ENCODE measurements at places on chromosomes 16 and 17.

GRCh38 chr17:49414622-49415350 lies at the start of gene PHB1:
Gene PHB1 (minus strand): TSS chr17:49414882. CDS start chr17:49413264, 1,618 bp downstream.
- H3K4me3 ChIP-seq = peak within 1 kb of the TSS; percentile 99
- peaks cover 23% of the 10 kb centered on the region for H3K4me1 ChIP-seq
- H3K27ac ChIP-seq = peak within 1 kb of the TSS; percentile 93
- peaks cover 8% of the 10 kb centered on the region for H3K36me3 ChIP-seq

DNA sequence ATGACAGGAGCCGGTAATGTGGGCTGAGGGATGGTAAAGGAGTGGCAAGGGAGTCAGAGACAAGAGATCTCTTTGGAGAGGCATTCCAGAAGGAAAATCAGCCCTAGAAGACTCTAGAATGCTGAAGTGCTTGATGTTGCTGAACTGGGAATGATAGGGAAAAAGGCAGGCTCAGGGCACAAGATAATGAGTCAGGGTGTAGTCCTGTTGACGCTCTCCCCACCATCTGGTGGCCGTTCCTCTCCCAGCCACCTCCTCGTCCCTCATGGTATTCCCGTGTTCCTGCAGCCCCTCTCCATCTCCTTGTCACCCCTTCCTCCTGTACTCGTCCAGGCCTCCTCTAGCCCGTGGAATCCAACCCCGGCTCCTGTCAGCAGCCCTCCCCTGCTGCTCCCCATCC lies 11.1 kb upstream of the ALDOA start:
- no peak for DNase-seq
- H3K27ac ChIP-seq = no peak overlapping the region
- no peaks in the 10 kb centered on the region for H3K27me3 ChIP-seq
- H3K4me1 ChIP-seq = peaks cover 22% of the 10 kb centered on the region
- peak overlapping the region; percentile 36 for H3K4me3 ChIP-seq
- H3K36me3 ChIP-seq = no peaks in the 10 kb centered on the region

- no peaks in the 10 kb centered on the region for H3K27me3 ChIP-seq
- H3K36me3 ChIP-seq = no peaks in the 10 kb centered on the region
- DNase-seq = no peak
- peaks cover 3% of the 10 kb centered on the region for H3K4me1 ChIP-seq
- H3K27ac ChIP-seq = no peak overlapping the region
- no peak overlapping the region for H3K4me3 ChIP-seq
These were observed 6.9 kb downstream of the CYBC1 start for GRCh38 chr17:82443465-82444283.

GRCh38 chr17:49634485-49634860 lies 43.4 kb downstream of the SPOP start:
- no peak for DNase-seq
- peaks cover 86% of the 10 kb centered on the region for H3K4me1 ChIP-seq
- H3K36me3 ChIP-seq = no peaks in the 10 kb centered on the region
- no peak overlapping the region for H3K4me3 ChIP-seq
- H3K27me3 ChIP-seq = no peaks in the 10 kb centered on the region

GRCh38 chr16:65114527-65114926 lies 7.3 kb downstream of the CDH11 start:
- peaks cover 92% of the 10 kb centered on the region for H3K4me1 ChIP-seq
- H3K27me3 ChIP-seq = no peaks in the 10 kb centered on the region
- peak overlapping the region; percentile 73 for H3K27ac ChIP-seq

DNA sequence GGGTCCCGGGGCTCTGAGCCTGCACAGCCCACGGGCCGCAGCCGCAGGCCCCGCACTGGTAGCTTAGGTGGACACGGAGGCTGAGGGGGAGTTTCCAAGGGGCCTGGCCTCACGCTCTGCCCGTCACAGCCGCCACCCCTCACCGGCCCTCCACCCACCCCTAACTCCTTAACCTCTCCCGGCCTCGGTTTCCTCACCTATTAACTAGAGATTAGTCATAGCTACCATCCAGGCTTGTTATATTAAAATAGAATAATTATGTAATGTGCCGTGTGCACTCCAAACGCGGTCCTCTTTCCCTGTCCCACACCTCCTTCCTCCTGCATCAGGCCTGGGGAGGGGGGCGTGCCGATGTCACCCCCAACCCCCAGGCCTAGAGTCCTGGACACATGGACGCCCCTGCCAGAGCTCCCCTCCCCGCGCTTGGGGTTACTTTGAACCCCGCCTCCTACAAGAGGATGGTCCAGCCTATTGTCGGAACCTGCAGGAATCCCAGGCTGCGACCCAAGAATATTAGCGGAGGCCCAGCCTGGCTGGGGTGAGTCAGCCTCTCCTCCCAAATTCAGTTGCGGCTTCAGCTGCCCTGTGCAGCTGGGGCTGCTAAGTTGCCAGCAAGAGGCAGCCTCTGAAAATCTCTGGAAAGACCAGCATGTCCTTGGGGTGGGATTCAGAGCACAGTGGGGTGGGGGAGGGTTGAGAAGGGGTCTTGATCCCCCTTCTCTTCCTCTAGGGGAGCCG lies 17.3 kb downstream of the SOCS3 start:
- H3K4me3 ChIP-seq = peak overlapping the region; percentile 22
- peaks cover 21% of the 10 kb centered on the region for H3K4me1 ChIP-seq
- no peaks in the 10 kb centered on the region for H3K36me3 ChIP-seq
- peak overlapping the region; percentile 95 for H3K27ac ChIP-seq
- no peak for DNase-seq
- H3K27me3 ChIP-seq = no peaks in the 10 kb centered on the region

DNA sequence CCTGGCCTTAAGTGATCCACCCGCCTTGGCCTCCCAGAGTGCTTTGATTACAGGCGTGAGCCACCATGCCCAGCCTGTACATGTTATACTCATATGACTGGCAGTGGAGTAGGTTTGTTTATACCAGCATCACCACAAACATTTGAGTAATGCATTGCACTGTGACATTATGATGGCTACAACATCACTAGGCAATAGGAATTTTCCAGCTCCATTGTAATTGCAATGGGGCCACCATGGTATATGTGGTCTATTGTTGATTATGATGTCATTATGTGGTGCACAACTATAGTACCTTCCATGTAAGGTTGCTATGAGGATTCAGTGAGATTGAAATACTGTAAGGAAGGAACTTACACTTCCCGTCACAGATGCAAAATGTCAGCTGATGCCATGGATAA lies 168.9 kb downstream of the COPRS start:
- no peaks in the 10 kb centered on the region for H3K27me3 ChIP-seq
- DNase-seq = no peak
- no peak overlapping the region for H3K4me3 ChIP-seq

GRCh38 chr16:4283939-4284338 lies 11.1 kb upstream of the TFAP4 start:
- no peak for DNase-seq
- H3K4me1 ChIP-seq = peaks cover 14% of the 10 kb centered on the region
- H3K27ac ChIP-seq = no peak overlapping the region
- peaks cover 4% of the 10 kb centered on the region for H3K36me3 ChIP-seq

DNA sequence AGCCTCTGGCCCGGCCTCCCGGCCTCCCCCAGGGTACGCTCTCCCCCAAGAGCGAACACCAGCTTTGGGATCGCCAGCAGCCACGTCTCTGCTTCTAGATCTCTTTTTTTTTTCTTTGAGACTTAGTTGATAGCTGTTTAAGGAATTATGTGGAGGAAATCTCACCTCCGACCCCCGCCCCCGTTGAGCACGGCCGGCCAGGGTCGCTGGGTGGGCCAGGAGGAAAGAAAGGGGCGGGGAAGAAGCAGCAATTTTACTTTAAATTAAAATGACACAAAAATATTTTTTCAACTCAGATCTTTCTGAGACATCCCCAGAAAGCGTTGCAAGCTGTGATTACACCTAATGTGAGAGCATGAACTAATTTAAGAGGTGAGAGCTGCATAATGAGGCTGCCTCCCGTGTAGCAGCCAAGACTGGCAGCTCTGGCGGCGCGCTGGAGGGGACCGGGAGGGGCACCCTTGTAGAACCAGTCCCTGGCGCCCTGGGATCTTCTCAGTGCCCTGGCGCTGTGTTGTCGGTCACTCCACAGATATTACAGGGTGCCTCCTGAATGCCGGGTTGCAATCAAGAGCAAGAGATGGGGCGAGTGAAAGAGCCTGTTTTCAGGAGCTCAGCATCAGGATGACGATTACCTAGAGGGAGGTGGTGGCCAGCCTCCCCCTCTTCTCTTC lies 1.9 kb upstream of the CBLN1 start:
- DNase-seq = no peak
- no peak overlapping the region for H3K27ac ChIP-seq
- no peak overlapping the region for H3K4me3 ChIP-seq
- H3K27me3 ChIP-seq = peaks cover 62% of the 10 kb centered on the region
- H3K4me1 ChIP-seq = peaks cover 13% of the 10 kb centered on the region
- H3K36me3 ChIP-seq = peaks cover 2% of the 10 kb centered on the region

DNA sequence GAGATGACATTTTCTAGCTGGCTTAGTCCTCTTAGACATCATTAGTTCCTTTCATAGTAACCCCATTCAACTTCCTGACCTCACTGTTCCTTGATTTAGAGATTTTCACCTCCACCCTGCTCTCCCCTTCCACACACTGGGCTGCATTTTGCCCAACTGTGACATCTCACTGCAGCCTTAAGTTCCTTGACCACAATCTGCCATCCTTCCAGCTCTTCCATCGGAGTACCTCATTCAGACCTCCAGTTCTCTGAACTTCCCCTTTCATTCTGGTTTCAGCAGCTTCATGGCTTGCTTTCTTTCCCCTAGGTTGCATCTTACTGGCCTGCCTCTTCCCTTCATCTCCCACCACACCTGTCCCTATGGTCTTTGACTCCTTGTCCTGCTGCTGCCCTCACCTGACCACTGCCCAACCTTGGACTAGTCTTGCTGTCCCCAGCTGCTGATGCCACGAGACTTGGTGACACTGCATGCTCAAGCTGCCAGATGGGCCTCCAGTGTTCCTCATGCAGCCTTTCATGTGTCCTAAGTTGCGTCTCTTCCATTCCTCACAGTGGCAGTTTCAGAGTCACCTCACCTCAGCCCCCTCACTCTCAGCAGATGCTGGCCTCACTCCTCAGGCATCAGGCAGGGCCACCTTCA lies 40.8 kb downstream of the NUP88 start:
- H3K4me3 ChIP-seq = no peak overlapping the region
- no peaks in the 10 kb centered on the region for H3K27me3 ChIP-seq
- H3K27ac ChIP-seq = no peak overlapping the region
- peaks cover 45% of the 10 kb centered on the region for H3K36me3 ChIP-seq
- peaks cover 3% of the 10 kb centered on the region for H3K4me1 ChIP-seq

DNA sequence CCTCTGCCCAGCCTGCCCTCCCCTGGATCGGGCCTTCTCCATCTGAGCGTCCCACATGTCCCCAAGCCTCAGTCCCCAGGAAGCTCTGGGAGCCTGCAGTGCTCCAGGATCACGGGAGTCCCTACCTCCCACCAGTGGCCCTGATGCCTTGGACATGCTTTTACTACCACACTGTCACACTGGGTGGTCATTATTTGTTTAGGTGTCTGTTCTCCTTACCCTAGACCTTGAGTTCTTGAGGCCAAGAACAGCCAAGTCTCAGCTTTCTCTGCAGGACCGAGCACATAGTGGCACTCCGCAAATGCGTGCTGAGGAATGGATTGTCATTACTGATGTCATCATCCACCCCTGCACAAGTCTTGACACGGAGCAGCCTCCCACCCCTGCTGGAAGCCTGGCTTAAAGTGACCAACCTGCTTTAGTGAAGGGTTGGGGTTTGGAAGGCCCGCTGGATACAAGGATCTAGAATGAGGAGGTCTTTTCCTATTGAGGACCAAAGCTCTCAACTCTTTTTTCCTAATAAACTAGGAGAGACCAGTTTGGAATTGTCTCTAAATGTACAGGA lies 132.9 kb upstream of the CRHR1 start:
- DNase-seq = no peak
- peaks cover 11% of the 10 kb centered on the region for H3K27me3 ChIP-seq
- H3K4me3 ChIP-seq = no peak overlapping the region
- no peaks in the 10 kb centered on the region for H3K36me3 ChIP-seq
- H3K27ac ChIP-seq = no peak overlapping the region

GRCh38 chr16:57386381-57386951 lies 14.2 kb downstream of the CX3CL1 start:
- peaks cover 9% of the 10 kb centered on the region for H3K36me3 ChIP-seq
- H3K4me3 ChIP-seq = peak overlapping the region; percentile 2
- H3K27me3 ChIP-seq = peaks cover 2% of the 10 kb centered on the region
- no peak for DNase-seq
- peak overlapping the region; percentile 86 for H3K27ac ChIP-seq

GRCh38 chr16:17107450-17107849 lies 363.3 kb downstream of the XYLT1 start:
- H3K27ac ChIP-seq = no peak overlapping the region
- peaks cover 3% of the 10 kb centered on the region for H3K36me3 ChIP-seq
- no peak for DNase-seq
- H3K4me3 ChIP-seq = no peak overlapping the region
- H3K4me1 ChIP-seq = no peaks in the 10 kb centered on the region
- H3K27me3 ChIP-seq = no peaks in the 10 kb centered on the region

DNA sequence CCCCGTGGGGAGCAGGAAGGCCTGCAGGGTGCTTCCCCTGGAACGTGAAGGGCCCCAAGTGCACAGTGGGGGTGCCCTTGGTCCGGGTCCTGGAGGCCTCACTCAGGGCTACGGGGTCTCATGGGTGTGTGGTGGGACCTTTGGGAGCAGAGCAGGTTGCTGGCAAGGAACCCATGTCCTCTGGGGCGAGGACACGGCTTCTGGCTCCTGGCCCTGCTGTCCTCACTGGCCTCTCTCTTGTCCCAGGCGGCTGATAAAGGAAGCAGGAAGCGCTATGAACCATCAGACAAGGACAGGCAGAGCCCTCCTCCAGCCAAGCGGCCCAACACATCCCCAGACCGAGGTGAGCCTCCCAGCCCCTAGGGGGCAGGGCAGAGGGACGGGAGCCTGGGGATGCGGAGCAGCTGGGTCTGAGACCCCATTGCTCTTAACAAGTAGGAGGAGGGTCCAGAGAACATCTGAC lies 9.8 kb upstream of the IL17C start:
- H3K36me3 ChIP-seq = peaks cover 12% of the 10 kb centered on the region
- no peak overlapping the region for H3K27ac ChIP-seq
- no peak overlapping the region for H3K4me3 ChIP-seq
- peak; percentile 76 for DNase-seq
- H3K27me3 ChIP-seq = no peaks in the 10 kb centered on the region
- H3K4me1 ChIP-seq = no peaks in the 10 kb centered on the region

DNA sequence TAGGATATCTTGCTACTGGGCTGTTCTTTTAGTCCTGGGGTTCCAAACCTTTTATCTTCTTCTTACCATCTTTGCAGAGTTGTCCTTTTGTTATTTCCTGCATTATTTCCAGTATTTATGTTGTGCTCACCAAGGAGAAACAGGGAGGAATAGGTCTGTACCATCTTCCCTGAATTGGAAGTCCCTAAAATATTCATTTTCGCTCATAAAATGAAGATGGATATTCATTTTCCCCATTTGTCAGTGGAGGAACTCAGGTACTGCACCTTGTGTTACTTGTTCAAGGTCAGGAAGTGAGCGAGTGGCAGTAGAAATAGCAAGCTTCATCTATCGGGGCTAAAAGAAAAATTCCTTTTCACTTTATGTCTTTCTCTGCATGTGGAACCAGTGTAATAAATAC lies 989.7 kb downstream of the CDH11 start:
- H3K4me3 ChIP-seq = no peak overlapping the region
- no peaks in the 10 kb centered on the region for H3K27me3 ChIP-seq
- H3K27ac ChIP-seq = no peak overlapping the region
- H3K4me1 ChIP-seq = peaks cover 8% of the 10 kb centered on the region
- no peak for DNase-seq

GRCh38 chr17:44967026-44967906 lies 837 bp downstream of the C1QL1 start:
- peak overlapping the region; percentile 19 for H3K4me3 ChIP-seq
- no peak overlapping the region for H3K27ac ChIP-seq
- peaks cover 29% of the 10 kb centered on the region for H3K27me3 ChIP-seq
- no peak for DNase-seq
- no peaks in the 10 kb centered on the region for H3K36me3 ChIP-seq
